Tibial artery (tissue), 4 donors: ENCODE measurements at places on chromosomes 16 and 17.

DNA sequence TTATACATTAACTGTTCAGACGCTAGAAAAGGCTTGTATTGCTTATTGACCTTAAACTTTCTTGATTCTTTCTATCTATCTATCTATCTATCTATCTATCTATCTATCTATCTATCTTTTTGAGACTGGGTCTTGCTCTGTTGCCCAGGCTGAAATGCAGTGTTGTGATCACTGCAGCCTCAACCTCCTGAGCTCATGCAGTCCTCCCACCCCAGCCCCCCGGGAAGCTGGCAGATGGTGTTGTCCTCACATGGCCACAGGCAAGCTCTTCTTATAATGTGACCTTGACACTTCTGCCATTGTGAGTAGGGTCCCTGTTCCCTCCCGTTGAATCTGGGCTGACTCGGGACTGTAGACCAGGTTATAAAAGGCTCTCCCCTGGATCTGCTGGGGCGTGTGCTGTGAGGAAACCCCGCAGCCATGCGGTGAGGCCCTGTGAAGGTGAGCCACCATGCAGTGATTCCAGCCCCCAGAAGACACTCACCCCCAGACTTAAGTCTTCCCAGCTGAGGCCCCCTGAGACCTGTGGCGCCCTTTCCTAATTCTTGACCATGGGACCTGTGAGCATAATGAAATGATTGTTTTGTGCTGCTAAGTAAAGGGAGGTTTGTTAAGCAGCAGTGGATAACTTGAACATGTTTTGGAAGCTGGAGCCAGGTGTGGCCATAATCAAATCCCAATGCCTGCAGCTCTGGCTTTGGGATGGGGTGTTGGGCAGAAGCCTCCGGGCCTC is 54.3 kb downstream of the RPTOR start:
- DNase-seq = no peak

GRCh38 chr17:44599298-44600175 is 42.3 kb downstream of the FZD2 start:
- DNase-seq = peak; percentile 95

- no peak for DNase-seq
Measured at GRCh38 chr17:65565559-65565958, 4.1 kb upstream of the AXIN2 start.

DNA sequence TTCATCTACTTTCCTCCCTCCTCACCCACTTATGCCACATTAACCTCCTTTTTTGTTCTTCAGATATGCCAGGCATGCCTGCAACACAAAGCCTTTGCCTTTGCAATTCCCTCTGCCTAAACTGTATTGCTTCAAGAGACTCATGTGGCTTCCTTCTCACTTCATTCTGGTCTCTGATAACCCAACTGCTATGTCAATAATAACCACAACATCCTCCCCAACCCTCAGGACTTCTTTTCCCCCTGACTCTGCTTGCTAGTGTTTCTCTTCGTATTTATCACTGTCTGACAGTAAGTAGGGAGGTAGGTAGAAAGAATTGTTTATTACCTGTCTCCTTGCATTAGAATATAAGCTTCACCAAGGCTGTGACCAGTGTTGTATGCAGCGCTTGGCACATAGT is 22.4 kb downstream of the RBL2 start:
- DNase-seq = no peak

GRCh38 chr17:34614698-34615097 is 35.3 kb downstream of the TMEM132E start:
- DNase-seq = no peak

DNA sequence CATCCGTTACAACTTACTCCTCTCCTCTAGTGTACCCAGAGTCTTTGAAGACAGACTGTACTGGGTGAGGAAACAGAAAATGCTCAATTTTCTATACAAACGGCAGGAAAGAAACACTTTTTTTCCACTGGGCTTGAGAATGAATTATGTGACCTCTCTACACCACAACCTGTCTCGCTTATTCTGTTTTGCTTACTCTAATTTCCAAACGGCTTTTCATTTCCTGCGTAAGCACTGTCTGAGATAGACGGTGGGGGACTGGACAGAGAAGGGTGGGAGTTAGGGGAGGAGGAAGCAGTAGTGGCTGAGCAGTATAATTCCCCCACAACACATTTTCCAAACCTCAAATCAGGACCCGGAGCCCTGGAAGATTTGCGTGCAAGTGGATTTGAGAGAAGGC is 191.4 kb upstream of the SDK2 start:
- no peak for DNase-seq

DNA sequence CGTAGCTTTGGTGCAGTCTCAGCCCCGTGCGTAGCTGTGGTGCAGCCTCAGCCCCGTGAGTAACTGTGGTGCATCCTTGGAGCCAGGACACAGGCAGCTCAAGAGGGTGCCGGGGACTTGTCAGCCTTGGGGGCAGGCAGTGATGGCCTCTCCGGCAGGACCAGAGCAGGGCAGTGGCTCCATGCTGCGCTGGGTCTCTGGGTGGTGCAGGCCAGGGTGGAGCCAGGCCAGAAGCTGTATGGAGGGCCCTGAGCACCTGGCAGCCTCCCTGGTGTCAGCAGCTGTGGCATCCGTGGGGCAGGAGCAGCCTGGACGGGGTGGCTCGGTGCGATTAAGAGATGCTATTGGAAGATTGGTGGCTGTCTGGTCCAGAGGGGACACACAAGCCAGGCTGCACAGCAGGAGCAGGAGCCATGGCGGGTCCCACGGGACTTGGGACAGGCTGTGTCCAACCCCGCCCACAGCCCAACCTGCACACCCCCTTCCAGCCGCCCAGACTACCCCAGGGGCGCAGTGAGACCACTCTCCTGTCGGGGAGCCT is 28.3 kb upstream of the CDH15 start:
- DNase-seq = no peak

DNA sequence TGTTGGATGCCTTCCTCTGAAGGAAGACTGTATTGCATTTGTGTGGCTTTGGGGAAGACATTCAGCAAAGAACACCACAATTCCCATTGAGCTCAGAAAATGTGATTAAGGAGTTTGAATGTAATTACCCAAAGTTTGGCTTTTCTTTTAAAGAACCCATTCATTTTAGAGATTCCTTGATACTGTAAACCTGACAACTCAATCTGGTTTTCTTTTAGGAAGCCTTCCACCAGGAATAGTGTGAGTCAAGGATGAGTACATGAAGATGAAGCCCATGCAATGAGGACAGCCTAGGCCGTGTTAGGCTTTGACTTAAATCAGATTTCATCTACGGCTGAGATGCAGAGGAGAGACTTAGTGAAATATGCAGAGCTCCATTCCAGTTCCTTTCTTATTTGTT is 271.7 kb upstream of the TBX2 start:
- no peak for DNase-seq

GRCh38 chr17:80449930-80450576 is 26.4 kb downstream of the NPTX1 start:
- no peak for DNase-seq

DNA sequence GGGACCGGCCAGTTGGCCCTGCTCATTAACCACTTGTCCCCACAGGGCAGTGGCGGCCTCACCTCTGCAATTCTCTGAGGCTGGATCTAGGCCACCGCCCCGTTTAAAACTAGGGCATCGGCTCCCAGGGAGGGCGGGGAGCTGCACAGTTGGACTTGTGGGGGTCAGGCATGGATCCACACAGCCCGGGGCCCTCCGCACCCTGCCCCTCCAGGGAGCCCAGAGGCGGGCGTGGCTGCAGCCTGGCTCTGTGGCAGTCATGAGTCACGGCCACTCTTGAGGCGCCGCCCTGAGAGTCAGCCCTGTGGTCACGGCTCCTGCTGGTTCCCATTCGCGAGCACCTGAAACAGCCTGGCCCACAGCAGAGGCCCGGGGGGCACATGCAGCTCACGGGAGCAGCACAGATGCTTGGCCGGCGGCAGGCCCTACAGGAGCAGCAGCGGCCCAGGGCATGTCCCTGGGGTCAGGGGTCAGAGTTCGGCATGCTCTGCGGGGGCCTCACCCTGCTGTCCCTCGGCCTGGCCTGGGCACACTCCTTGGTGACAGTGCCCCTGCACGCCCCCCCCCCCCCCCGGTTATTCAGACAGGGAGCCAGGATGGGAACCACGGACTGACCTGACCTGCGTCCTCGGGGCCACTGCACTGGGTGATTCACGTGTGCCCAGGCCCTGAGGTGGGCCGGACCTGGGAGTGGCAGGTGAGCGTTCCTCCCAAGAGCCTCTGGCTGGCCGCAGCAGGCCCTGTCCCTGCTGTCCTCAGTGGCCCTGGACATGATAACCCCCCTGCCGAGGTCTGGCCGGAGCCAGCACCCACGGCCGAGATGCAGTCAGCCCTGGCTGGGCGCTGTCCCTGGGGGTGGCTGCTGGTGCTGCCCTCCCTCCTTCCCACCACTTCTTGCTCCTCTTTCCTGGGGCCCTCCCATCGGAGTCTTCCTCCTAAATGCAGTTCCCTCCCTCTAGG is 8.2 kb downstream of the CAPN15 start:
- no peak for DNase-seq

DNA sequence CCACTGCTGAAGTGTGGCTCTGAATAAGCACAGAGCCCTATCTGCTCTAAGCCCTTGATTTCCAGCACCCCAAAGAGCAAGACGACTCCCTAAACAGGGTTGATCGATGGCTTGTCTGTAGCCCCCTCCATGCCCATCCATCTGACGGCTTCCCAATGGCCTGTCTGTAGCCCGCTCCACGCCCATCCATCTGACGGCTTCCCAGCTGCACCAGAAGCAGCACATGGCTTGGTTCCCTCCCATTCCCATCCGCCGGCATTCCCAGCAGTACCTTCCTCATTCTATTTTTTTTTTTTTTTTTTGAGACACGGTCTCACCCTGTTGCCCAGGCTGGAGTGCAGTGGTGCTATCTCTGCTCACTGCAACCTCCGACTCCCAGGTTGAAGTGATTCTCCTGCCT is 64.5 kb downstream of the RBFOX3 start:
- DNase-seq = no peak
